Left ventricle myocardium inferior (tissue), 1 donor: ENCODE measurements at places on chromosomes 16 and 17. TPM values are rescaled to one million over a fixed set of nuclear protein-coding genes. Genes with fewer than 3 reads are reported as not detected.

Gene CWC25
- 8.7 TPM for total RNA-seq

Gene ZFPM1
- 5.7 TPM for total RNA-seq

Gene CLTC
- 162 TPM for total RNA-seq

Gene CHAD
- not detected for total RNA-seq

Gene KCNG4
- total RNA-seq = not detected

Gene GRIN2A
- total RNA-seq = 2.4 TPM

Gene ALOX15B
- not detected for total RNA-seq

Gene OTOP2
- total RNA-seq = not detected

Gene MRTFB
- 24.3 TPM for total RNA-seq

Gene FBXL19
- 6.3 TPM for total RNA-seq

Gene TBC1D16
- total RNA-seq = 15.9 TPM

Gene RNF222
- not detected for total RNA-seq

DNA sequence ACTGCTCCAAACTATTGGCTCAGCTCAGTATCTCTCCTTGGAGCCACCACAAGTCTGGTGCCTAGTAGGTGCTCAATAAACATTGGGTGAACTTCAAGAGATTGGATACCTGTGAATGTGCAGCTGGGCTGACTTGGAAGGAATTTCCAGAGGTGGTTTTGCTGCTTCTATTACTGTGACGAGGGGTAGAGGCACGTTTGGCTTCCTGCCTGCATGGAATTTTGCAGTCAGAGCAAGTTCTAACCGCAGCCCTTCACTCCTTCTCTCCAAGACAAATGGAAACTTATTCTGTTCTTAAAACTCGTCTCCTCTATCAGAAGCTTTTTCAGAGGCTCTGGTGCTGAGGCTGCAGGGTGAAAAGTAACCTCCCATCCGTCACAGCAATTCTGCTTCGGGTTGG, 342.5 kb downstream of the CPPED1 start:
- DNase-seq = no peak

DNA sequence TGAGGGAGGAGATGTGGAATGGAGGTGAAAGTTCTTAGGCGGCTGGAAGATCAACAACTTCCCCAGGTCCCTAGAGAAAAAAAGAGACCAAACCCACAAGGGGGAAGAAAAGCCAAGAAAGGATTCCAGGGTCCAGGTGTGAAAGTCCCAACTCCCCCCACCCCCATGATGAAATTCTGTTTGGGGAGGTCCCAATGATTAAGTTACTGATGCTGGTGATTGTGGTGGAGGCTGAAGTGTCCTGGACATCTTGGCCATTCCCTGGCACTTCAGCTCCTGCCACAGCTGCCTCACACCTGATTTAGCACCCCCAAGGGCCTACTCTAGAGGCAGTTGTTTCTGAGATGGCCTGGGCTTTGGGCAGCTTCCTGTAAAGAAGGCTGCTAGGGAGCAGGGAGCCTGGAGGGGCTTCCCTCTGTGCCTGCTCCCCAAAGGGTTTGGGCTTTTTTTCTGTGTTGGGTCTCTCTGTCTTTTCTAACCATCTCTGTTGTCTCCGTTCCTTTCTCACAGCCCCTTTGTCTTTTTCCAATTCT, 13.1 kb downstream of the HOXB4 start:
- DNase-seq = no peak

GRCh38 chr17:51908841-51909537, 249.5 kb downstream of the CA10 start:
- DNase-seq = no peak

DNA sequence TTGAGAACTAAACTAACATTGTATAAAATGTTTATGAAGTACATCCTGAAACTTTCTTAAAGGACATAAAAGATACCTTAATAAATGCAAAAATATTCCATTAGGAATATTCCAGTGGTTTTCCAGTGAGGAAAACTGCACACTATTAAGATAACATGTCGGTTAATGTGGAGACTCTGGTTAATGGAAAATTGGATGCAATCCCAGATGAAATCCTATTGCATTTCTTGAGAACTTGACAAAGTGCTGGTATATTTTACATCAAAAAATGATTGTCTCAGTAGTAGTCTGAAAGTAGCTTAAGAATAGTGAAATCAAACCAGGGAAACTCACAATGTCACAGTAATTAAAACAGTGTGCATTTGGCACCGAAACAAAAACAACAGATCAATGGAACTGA, 202.5 kb upstream of the MON1B start:
- no peak for DNase-seq

GRCh38 chr16:83701494-83701893, 106.3 kb upstream of the HSBP1 start:
- no peak for DNase-seq

- no peak for DNase-seq
Observed at GRCh38 chr16:85753976-85754375, 3.1 kb upstream of the C16orf74 start.

DNA sequence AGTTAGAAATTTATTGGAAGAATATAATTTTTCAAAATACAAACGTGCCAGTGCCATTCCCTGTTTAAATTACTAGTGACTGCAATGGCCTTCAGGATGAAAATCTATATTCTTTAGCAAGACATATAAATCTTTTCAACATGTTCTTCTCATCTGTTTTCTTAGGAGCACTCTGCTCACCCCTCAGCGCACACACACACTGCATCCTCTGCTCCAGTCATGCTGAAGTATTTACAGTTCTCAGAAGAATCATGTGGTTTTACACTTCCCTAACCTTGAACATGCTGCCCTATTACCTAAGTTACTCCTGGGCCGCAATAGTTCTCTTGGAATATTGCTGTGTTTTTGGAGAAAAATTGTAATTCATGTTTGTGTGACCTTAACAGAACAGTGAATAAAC, 820.6 kb downstream of the CDH8 start:
- no peak for DNase-seq

DNA sequence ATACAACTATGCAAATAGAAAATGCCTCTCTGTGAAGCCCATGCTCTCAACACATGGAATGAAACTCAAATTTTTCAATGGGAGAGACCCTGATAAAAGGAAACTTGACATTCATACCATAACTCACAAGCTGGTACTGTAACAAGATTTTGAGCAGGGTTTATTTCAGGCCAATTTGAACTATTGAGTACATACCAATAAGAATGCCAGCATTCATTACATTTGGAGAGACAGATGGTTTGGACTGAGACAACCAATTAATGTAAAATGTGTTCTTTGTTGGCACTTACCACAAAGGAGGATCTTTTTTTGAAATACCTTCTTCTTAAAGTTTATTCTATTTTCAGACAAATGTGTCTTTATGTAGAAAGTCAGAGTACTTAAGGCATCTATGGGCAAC, 1357.0 kb upstream of the GOT2 start:
- DNase-seq = no peak

- no peak for DNase-seq
Observed at GRCh38 chr16:9658586-9658985, 523.6 kb downstream of the GRIN2A start.

- DNase-seq = no peak
Observed at GRCh38 chr17:36931697-36932382, 5.4 kb upstream of the LHX1 start.

DNA sequence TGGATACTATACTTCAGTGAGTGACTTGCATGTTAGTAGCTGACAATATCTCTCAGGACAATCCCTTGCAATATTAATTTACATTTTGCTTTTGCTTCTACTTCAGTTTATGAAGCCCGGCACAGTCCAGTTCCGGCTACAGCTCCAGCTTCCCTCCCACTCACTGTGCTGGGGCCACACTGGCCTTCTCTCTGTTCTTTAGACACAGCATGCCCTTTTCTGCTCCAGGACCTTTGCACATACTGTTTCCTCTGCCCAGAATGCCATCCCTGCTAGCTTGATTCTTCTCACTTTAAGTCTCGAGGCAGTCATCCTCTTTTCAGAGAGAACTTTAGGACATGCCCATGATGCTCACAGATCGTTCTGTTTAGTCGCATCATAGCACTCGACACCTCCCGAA, 25.5 kb upstream of the LRRC75A start:
- DNase-seq = no peak

DNA sequence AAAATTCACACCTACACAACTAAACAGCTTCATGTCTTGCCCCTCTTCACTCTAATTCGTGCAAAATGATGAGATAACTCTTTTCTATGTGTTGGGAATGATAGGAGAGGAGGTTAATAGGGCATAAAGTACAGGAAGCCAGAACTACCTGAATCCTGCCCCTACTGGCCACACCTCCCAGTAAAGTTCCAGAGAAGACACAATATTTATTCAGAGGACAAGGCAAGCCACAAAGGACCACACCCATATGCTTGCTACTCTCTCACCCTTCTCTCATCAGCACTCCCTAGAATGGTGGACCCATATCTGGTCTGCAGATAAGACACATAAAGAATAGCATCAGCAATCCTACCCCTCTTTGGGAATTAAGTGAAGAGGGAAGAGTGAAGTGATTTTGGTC, 74.6 kb downstream of the ZNF18 start:
- no peak for DNase-seq

DNA sequence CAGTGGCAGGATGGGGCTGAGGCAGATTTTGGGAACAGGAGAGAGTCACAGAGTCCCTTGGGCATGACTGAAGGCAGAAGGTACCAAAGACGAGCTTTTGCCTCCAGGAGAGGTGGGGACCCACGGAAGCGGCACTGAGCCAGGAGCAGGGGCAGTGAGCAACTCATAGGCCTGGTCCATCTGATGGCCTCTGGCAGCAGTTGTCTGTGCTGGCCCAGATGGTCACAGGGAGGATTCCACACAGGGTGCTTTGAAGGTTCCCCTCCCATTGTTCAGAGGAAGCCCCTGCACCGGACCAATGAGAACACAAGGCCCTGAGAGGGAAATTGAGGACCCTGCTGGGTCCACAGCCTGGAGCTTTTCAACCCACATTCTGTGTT, 360.3 kb upstream of the TNRC6C start:
- no peak for DNase-seq

DNA sequence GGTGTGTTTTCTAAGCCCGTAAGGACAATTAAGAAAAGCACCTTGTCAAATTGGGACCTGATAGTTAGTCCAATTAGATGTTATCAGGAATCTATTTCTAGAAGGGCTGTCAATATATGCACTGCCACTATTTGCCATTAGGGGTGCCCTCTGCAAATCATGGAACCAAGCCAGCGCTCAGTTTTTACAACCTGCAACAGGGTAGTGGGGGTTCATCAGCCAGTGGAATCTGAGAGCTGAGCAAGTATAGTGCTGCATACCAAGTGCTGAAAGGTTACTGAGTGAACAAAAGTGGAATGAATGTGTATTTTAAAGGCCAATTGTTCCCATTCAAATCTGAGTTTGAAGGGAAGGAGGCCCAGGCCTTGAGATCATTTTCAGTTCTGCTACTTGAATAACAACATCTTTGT, 10.4 kb downstream of the PRR11 start:
- no peak for DNase-seq

DNA sequence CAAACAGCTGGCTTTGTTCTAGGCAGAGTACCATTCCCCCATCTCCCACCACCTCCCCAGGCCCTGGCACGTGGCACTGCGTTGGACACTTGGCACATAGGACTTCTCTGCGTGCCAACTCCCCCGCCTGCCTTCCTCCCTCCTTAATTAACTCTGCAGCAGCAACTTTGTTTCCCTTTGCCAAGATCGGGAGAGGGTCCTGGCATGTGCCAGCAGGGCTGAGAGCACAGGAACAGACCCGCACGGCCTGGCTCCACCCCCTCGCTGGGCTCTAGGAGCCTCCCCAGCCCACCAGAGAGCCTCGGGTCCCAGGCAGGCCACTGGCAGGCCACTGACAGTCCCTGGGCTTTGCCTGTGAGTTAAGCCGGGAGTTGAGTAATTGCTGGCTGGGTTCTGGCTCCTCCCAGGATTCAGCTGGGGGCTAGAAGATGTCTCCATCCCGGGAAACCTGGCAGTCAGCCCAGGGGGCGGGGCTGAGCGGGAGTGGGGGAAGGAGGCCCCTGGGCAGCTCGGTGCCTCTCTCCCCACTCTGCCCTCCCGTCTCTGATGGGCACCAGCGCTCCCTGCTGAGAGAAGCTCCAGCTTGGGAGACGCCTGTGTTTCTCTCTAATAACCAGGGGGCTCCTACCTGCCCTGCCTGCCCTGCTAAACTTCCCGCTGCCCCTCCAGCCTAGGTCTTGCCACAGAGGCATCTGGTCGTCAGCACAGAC, 224.0 kb upstream of the TNRC6C start:
- peak; percentile 93 for DNase-seq

DNA sequence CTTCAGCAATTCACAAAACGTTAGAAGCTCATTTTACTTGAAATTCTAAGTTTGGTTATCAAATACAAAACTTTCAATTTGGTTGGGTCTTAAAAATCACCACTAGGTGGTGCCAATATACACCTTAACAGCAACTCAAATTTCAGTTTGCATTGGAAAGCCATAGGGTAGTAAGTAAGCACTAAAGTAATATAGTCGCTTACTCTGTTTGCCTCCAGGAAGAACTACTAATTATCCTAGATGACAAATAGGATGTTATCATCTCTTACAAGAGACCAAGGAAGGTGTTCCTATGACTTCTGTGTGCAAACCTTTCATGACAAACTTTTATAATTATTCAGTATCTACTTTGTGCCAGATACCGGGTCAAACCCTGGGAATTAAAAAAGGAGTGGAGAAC, 93.3 kb downstream of the MYO1D start:
- DNase-seq = no peak
